ENCODE measurements at places on chromosomes 7 and 10.

GRCh38 chr10:63133821-63134557, 861 bp downstream of the NRBF2 start:
- DNase-seq = no peak

- DNase-seq = no peak
Measured at GRCh38 chr7:76354981-76355730, 3.6 kb downstream of the YWHAG start.

- no peak for DNase-seq
Measured at GRCh38 chr10:4013651-4014121, 228.7 kb upstream of the KLF6 start.

DNA sequence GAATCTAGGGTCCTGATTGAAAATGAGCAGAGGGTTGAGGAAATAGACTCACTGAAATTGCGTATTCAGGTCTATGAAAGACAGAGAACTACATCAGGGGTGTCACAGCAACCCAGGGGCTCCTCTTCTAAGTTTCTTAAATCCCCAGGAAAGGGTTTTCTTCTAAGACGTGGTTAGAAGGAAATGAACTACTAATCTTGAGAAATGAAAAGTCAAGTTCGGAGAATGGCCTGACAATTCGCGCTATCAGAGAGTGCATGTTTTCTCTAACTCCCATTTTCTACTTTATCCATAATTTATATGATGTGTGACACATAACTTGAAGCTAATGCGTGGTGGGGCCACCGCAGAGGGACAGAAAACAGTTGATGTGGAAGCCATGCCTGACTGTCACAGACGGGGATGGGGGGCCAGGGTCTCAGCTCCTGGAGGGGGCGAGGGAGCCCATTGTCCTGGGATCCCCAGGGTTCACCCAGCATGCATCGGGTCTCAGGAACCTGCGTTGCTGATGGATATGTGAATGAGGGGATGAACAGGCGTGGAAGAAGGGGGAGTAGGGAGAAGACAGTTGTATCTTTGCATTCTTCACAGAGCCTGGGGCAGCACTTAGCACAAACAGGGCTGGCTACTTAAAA, 86.3 kb downstream of the PTPRE start:
- no peak for DNase-seq

GRCh38 chr7:7100432-7100849, 81.9 kb upstream of the C1GALT1 start:
- DNase-seq = no peak

DNA sequence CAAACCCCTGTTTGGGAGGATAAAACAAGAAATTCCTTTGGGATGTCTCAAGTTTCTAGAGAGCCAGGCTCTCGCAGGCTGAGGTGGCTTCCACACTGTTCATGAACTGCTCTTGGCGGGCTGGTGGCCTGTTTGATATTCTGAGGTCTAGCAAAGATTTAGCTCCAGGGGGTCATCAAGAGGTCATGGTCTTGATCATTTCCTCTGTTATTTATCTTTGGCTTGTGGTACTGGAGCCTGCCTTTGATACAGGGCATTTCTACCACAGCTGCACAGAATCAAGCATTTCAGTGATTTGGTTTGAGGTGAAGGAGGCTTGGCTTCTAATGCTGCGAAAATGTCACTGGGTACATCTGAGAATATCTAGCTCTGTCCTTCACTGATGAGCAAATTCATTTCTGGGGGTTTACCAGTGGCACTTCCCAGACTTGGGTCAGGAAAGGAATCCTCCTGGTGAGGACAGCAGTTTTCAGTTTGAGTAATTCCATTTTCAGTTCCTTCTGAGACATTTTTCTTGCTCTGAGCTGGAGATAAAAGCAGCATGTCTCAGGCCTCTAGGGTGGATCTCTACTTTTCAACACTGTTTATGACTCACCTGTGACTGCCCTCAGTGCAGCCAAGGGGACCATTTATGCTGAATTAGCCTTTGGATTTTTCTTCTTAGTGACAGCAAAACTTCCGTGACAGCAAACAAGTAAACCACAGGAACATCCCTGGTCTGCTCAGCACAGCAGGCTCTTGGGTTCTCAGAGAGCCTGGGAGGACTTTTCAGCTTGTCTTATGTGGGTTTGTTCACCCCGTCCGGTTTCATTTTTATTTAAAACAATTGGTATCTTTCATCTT, 312.0 kb downstream of the RNLS start:
- DNase-seq = no peak

- no peak for DNase-seq
Measured at GRCh38 chr10:30791197-30791611, 161.7 kb upstream of the LYZL2 start.

GRCh38 chr10:48215486-48216203, 58.9 kb downstream of the FRMPD2 start:
- peak; percentile 71 for DNase-seq

- no peak for DNase-seq
Measured at GRCh38 chr7:11130012-11130411, 156.3 kb downstream of the PHF14 start.

DNA sequence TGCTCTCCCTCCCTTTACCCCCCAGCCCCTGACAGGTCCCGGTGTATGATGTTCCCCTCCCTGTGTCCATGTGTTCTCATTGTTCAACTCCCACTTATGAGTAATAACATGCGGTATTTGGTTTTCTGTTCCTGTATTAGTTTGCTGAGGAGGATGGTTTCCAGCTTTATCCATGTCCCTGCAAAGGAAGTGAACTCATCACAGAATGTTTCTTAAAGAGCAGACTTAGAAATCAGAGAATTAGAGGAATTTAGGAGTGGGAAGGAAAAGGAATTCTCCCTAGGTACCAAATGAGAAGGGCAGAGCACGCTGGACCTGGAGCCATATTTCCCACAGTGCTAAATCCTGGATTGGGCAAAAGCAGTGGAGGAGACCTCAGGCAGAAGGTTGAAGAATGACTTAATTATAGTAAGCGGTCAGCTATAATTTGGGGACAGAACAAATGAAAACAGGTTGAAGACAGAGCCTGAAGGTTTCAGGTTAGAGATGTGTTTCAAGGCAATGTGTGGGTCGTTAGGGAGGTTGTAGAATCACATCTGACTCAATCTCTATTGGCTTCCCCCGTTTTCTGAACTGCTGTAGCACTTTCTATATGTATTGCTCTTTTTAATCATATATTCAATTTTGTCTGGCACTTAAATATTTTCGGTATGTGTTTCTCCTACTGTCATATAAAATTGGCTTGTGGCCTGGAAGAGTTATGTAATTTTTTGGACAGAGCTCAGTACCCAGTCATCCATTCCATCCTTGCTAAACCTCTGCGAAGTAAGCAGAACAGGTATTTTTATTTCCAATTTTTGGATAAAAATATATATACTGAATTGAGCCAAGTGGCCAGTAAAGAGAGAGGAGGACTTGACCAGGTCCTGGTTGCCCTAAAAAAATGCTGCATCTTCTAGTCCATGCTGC, 210.5 kb upstream of the KLF6 start:
- no peak for DNase-seq

- DNase-seq = no peak
Measured at GRCh38 chr10:48633381-48634197, 28.7 kb upstream of the ARHGAP22 start.

DNA sequence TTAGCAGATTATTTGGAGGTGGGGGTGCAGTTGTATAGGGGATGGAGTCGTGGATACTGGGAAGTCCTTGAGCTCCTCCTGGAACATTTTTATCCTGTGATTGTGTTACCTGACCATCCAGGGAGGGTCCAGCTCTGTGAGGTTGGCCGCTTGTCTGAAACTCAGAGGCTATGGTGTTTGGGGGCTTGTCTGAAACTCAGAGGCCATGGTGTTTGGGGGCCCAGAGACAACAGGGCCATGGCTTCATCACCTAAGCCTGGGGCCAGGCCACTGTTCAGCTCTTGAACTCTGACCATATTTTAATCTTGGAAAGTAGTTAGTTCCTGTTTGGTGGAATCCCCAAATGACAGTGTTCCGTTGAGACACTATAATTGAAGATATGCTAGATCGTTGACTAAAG, 66.1 kb downstream of the TRRAP start:
- DNase-seq = no peak

GRCh38 chr7:138665249-138665648, 35.9 kb downstream of the SVOPL start:
- no peak for DNase-seq

DNA sequence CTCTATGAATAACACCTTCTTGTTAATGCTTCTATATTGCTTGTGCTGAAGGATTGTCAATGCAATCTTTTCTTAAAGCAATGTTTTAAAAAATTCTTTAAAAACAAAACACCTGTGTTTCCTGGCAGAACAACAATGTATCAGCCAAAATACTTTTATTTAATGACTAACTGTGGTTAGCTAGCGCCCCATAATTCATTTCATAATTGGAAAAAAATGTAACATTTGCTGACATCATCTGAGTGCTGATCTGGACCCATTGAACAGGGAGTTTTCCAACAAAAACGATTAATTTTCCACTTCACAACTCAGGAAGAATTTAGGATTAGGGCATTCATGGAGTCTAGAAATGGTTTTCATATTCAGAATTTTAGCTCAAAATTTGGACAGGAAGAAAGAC, 137.6 kb upstream of the CDK6 start:
- DNase-seq = no peak

GRCh38 chr7:141874787-141875186, 33.5 kb upstream of the PRSS37 start:
- no peak for DNase-seq

DNA sequence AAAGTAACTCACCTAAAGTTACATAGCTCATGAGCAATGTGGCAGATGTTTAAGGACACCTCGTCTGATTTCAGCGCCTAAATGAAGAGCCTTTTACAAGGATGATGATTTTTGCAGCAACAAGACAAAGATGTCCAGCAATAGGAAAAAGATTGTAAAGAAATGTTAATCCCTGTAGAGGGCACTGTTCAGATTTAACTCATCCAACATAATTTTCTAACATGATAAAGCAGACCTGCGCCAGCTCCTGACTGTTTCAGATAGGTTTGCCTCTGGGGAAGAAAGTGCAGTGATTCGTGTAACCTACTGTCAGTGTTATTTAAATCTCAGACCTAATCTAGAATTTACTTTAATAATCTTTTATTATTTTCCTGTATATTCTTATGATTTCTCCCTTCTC, 595.2 kb downstream of the AUTS2 start:
- peak; percentile 18 for DNase-seq

- no peak for DNase-seq
Measured at GRCh38 chr7:115133248-115133647, 211.4 kb downstream of the MDFIC start.

DNA sequence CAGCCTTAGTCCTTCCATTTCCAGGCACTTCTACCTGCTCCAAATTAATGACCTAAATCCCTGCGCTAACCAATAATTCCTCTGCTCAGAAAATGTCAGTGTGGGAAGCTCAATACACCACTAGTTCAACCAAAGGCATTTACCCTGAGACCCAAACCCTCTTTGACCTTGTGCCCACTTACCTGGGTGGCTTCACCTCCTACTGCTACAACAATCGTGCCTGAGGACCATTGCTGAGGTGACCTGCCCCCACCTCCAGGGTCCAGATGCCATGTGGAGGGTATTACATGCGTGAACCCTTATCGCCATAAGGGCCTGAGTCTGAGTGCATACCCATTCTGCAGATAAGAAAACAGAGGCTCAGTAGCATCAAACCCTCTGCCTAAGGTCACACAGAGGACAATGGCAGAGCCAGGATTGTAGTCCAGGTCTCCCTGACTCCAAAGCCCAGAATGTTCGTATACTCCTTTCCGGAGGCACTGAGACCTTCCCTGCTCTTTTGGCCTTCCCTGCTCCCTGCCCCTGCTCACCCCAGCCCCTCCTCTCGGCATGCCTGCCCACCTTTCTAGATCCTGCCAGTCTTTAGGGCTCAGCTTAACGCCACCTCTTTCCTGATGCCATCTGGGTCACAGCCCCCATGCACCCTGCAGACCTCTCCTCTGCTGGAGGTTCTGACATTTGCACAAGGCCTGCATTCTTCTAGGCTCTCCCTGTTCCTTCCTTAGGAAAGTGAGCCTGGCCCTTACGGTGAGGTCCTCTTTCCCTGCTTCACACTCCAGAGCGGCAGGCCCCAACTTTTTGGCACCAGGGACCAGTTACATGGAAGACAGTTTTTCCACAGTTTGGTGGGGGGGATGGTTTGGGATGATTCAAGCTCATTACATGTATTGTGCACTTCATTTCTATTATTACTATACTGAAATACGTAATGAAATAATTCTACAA, 94.9 kb downstream of the CHST15 start:
- no peak for DNase-seq

GRCh38 chr10:113716109-113716910, 35.2 kb upstream of the PLEKHS1 start:
- DNase-seq = no peak

DNA sequence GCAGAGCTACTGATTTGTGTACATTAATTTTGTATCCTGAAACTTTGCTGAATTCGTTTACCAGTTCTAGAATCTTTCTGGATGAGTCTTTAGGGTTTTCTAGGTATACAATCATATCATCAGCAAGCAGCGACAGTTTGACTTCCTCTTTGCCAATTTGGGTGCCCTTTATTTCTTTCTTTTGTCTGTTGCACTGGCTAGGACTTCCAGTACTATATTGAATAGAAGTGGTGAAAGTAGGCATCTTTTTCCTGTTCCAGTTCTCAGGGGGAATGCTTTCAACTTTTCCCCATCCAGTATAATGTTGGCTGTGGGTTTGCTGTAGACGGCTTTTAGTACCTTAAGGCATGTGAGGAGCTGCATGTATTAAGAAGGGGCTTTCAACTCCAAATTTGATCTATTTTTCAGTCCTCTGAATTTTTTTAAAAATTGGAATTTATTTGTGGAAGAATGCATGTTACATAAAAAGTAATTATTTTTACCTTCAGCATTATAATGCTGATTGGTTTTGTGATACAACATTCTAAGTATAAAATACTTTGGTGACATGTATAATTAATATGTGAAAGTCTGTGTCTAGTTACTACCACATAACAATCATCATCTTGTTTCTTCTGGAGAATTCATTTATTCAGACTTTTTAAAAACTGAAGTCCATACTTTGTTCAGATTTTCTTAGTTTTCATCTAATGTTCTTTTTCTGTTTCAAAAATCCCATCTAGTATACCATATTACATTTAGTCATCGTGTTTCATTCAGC, 49.6 kb downstream of the CPED1 start:
- DNase-seq = no peak

DNA sequence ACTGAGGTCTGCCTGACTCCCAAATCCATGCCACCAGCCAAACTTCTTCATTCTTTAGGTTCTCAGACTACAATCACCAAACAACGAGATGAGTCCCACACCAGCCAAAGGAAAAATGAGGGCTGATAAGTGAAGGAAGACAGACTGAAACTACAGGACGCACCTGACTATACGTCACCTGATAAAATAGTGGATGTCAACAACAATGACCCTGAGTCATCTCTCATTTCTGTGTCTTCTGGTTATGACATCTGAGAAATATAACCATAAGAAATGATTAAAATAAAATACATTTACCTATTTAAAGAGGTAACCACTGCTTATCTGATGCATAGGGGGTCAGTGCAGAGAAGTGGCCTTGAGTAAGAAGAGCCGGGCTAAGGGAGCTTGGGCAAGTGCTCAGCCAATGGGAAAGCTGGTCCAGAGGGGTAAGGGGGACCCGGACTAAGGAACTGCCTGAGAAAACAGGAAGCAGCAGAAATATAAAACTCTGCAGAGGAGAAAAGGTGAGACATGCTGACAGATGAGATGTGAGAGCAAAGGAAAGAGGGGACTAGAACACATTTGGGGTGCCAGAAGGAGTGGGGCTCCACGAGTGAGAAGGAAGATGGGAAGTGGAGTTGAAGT, 51.8 kb downstream of the HIPK2 start:
- no peak for DNase-seq

GRCh38 chr7:1598961-1599639, 29.3 kb upstream of the PSMG3 start:
- DNase-seq = no peak

Data from HEK293T (cell line).